Activated CD4-positive, alpha-beta T cell treated with anti-CD3 and anti-CD28 coated beads for 4 hours (primary cell): ENCODE measurements at places on chromosomes 4 and X.
A peak's percentile ranks its signal among the peaks of the same experiment; 100 is the strongest.

- no peak for DNase-seq
Measured at GRCh38 chr4:168877511-168878491, 132.3 kb downstream of the CBR4 start.

GRCh38 chr4:81502564-81502963 lies 30.9 kb upstream of the RASGEF1B start:
- no peak for DNase-seq

- peak; percentile 14 for DNase-seq
Measured at GRCh38 chr4:114659386-114660008, 60.9 kb downstream of the UGT8 start.

GRCh38 chrX:151082077-151082948 lies 94.1 kb upstream of the GPR50 start:
- peak; percentile 41 for DNase-seq

DNA sequence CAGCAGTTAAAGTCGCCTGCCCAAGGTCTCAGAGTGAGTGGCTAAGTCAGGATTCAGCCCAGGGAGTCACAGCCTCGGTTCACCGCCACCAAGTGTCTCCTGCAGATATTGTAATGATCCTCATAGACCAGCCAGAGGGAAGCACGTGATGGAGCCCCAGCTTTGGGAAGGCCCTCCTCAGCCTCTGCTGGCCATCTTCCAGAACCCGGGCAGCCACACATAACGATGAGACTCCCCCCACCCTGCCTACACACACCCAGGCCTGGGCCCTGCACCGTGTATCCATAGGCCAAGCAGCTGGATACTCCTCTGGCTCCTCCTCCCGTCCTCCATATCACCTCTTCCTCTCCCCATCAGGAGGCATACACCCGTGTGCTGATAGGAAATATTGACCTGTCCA lies 19.6 kb upstream of the SASH3 start:
- no peak for DNase-seq

GRCh38 chr4:169802873-169803272 lies 45.1 kb upstream of the HPF1 start:
- no peak for DNase-seq

GRCh38 chr4:181991369-181992108 lies 251.7 kb upstream of the TENM3 start:
- no peak for DNase-seq

DNA sequence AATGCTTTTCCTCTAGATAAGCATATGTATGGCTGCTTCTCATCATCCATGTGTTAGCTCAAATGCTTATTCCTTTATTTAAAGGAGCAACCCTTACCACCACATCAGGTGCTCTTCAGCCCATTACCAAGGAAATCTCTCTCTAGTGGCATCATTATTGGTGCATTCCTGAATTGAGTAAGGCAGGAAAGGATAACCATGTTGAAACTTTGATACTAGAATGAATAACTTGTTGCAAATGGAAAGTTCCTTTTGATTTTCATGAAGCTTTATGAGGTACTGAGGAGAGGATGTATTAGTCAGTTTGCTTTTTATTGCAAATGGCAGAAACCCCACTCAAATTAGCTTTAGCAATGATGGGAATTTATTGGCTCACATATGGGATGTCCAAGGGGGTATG lies 212.3 kb upstream of the FGF13 start:
- no peak for DNase-seq

GRCh38 chr4:16270454-16271328 lies 44.4 kb upstream of the TAPT1 start:
- DNase-seq: no peak

DNA sequence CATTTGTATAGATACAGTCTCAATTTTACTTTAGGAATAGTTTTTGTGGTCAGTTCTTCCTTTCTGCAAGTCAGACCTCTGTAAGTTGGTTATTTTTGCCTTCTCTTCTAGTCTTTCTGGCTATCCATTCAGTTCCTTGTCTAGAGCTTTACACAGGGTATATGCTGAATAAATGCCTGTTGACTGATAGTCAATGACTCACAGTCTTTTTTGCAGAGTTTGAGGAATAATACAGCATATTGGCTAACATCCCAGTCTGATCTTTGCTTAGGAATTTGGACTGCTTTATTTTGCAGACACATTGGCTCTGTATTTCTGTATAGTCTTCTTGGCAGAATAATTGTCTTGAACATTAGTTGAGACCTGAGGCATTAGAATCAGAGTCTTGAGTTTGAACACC lies 132.4 kb downstream of the MAGEC1 start:
- no peak for DNase-seq

DNA sequence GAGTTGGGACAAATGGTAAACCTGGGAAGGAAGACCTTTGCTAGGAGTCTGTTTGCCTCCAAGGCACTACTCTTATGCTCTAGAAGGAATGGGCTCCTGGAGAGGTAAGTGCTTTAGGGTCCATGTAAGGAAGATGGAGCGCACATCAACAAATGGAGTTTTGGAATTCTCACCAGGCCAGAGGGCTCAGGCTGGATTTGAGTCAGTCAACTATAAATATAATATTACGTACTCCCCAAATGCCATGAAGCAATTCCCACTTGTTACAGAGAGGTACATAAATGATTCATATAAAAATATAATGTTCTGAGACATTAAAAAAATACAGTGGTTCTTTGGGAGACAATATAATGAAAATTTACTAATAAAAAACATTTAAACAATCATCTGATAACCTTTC lies 1.6 kb upstream of the SLC9B1 start:
- DNase-seq: no peak

DNA sequence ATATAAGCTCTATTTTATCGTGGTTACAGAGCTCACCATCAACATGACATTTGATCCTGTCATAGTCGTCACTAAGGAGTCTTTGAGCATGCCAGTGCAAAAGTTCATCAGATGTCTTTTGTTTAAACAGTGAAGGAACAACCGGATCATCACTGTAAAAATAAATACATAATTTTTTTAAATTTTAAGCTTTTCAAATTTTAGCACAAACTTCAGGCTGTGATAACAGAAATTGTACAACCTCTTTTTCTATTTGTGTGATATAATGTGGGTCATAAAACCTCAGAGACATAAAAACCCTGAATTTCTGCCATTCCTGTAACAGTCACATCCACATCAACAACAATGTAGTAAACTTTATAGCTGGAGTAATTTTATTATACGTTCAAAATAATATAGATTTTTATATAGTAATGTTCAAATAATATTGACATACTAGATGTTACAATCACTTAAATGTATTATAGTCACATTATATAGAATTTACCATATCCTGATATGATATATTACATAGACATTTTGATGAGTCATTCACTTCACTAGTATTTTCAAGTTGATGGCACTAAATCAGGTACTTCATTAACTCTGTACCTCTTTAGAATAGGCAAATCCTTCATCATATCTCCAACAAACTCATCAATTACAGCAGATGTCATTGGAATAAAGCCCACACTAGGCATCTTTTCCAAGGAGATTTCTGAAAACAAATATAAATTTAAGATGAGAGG lies 47.7 kb downstream of the DDX60L start:
- DNase-seq: no peak

GRCh38 chr4:82099928-82100579 lies 273.7 kb downstream of the HNRNPD start:
- no peak for DNase-seq

DNA sequence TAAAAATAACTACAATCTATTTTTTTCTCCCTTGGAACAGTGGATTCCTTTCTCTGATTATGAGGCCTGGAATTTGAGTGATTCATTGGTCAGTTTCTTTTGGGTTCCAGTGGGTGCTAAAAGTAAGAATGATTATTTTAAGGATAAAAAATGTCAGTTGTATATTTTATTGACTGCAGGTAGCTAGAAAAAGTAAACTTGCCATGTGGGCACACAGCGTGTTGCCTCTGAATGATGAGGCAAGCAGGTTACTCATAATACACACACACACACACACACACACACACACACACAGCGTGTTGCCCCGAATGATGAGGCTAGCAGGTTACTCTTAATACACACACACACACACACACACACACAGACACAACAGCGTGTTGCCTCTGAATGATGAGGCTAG lies 13.8 kb downstream of the GALNT7 start:
- DNase-seq: no peak

GRCh38 chr4:94160774-94161173 lies 46.9 kb upstream of the SMARCAD1 start:
- DNase-seq: no peak

DNA sequence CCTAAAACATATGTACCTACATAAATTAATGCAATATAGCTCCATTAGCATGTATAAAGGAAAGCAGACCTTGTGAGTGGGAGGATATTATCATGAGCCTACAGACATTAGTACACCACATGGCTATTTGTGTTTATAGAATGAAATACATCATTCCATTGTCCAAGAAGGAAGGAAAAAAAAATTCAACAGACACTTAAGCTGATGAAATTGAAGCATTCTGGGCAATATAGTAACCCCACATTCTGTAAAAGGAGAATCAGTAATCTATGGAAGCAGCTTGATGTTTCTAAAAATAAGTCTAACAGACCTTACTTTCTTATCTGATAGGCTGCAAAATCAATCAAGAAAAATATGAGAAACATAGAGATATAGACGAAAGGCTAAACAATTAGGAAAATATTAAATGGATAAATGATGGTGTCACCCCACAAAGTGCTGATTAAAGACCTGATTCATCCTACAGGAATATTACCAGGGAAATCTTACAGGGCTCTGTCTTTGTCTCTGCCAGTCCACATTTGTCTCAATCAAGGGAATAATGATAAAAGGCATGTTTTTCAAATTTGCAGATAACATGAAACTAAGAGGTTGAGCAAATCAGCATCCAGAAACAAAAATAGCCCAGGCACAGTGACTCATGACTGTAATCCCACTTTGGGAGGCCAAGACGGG lies 76.8 kb downstream of the COMMD8 start:
- DNase-seq: no peak

DNA sequence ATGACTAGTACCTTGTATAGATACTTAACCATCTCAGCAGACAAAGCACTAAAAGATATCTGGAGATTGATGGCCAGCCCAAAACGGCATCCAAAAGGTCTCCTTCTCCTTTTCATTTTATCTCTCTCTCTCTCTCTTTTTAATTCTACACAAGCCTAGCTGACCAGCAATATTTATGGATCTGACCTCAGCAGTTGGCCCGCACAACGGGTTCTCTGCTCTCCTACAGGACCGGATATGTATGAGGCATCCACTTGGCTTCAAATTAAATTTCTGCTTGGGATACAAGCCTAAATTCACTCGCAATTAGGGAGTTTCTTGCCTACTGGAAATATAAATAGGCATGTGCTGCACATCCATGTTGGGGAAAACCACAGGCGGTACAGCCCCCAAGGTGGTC lies 22.5 kb upstream of the CT55 start:
- DNase-seq: no peak

- no peak for DNase-seq
Measured at GRCh38 chrX:9902656-9903055, 64.5 kb upstream of the CLDN34 start.

GRCh38 chrX:47193475-47194193 lies at the start of gene UBA1:
Gene UBA1, plus strand, starts transcription at chrX:47193829. Its CDS starts 4,974 bp downstream, at chrX:47198803.
- peak; percentile 99 for DNase-seq

DNA sequence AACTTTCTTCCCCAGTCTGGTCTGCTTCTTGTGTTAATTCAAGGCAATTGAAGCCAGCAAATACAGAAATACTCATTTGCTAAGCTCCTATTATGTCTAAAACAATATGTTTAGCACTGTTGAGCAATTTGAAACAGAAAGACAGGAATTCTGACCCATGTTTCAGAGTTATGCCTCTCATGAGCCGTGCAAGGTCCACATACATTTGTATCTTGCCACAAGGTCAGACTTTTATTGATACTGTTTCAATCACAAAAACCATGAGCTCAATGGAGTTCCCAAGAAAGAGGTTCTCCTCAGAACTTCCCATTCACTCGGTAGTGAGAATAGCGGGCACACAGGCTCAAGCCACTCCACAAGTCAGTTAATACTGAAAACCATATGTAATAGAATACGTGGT lies 47.6 kb upstream of the SPRY1 start:
- no peak for DNase-seq

DNA sequence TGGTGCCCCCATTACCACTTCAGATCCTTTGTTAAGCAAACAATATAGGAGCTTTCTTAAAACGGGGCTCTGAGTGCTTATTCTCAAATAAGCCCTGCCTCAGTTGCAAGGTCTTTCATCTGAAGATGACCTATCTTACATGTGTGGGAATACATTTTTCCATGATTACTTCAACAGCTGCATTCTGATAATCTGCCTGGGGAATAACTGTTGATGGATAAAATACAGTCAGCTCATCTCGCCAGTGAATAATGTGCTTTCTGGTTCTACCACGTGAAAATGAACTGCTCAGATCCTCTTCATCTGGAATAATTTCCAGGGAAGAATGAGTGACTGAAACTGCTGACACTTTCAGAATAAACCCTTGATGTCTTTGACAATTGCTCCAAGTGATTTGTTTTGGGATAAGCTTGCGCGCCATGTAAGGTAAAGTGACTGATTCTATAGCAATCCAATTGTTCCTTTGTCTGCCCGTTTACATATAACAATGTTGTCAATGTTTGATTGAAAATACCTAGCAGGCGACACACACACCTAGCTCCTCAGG lies 161.3 kb downstream of the RTL9 start:
- DNase-seq: no peak

DNA sequence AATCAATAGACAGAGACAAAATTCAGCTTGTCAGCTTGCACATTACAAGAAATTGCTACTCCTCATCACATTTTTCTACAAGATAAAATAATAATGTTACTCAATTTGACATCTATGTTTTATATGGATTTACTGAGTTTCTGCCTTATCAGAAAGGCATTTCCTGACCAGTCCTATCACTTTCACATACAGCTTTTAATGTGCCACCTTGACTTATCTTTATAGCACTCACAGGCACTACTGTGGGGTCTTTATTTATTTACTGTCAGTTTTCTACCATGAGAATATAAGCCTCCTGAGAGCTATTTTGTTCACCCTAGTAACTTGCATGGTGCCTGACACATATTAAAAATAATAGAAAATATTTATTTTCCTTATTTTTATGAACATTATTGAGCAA lies 6.0 kb downstream of the NDST4 start:
- DNase-seq: no peak

DNA sequence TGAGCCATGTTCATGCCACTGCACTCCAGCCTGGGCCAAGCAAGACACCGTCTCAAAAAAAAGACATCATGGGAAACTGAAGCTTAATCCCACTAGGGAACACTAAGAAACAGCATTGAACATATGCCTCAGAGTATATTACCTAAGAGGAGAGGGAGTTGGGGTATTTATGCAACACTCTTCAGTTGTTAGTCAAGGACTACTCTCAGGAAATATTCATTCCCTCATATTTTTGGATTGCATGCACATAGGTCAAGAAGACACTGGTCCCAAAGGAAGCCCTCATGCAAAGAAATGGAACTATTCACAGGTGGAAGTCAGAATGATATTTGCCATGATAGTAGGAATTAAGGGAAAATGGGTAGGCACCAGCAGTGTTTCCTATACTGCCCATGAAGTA lies 22.8 kb upstream of the PAPSS1 start:
- no peak for DNase-seq

GRCh38 chrX:30027636-30028035 lies 187.7 kb upstream of the MAGEB2 start:
- DNase-seq: no peak

- DNase-seq: no peak
Measured at GRCh38 chr4:124862261-124862660, 149.7 kb upstream of the ANKRD50 start.
